ENCODE measurements at places on chromosomes 3 and 15. TPM values are rescaled to one million over a fixed set of nuclear protein-coding genes. Genes with fewer than 3 reads are reported as not detected.

DNA sequence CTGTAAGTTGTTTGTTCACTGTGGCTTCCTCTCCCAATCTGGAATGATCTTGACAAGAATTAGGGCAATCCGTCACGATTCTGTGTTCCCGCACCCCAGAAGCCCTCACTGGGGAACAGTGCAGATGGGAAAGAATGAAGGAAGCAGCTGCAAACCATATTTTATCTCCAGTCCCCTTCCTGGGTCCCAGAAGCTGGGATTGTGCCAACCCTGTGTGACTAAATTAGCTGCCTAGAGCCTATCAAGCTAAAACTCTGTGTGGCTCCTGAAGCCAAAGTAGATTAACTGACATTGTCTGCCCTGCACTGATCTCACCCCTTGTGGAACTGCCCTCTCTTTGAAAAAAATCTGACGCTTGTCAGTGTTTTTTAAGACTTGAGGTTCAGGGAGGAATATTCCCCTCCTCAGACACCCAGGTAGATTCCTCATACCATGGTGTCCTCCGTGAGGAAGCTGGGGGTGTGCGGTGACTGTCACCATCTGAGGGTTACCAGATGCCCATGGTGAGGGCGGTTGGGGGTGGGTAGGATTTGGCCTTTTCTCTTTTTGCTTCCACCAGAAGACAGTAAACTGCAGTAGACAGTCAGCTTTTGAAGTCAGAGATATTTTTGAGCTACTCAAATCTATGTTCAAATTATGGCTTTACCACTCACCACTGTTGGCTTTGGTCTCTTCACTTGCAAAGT lies 358.3 kb upstream of the TPM1 start:
- no peak for DNase-seq

DNA sequence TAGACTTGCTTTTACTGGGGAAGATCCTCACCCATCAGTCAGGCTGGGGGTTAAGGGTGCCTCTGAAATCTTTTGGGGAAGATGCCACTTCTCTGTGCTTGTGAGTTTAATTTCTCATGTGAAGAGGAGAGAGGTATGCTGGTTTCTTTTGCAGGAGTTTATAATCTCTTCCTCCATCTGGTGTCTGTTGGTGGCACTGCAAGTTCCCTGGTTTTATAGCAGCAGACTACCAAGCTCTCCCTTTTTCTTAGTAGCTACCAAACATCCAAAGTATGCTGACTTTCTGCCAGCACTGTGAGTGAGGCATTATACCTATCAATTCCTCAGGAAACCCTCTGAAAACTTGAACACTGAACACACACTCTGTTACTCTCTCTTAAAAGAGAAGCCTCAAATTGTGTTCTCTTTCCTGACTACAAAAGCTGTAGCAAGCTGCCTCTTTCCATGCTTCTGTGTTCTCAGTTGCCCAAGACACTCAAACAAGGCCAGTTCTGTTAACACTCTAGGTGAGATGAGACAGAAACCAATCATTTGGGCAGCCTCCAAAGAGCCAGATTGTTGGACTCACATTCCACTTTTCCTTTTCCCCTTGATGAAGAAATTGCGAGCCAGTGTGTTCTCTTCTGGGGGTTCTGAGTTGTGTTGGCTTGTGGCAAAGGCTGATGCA lies 299.5 kb downstream of the GAP43 start:
- peak; percentile 64 for DNase-seq

GRCh38 chr15:60745469-60746061 lies 266.6 kb upstream of the ICE2 start:
- DNase-seq = no peak

DNA sequence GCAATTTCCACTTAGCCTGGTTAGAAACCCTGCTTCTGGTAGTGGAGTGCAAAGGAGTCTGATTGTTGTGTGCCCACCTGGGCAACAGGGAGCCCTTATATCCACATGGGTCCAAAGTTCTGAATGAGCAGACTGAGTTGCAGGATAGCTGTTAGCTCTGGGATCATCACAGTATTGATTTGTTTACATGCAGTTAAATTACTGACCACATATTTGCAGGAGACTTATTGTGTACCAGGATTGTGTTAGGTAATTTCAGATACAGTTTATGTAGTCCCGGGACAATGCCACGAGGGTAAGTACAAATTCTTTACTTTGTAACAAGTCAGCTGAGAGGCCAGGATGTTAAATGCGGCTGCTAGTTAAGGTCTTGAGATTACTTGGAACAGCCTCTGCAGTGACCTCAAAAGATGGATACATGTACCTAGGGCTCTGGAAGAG lies 18.8 kb downstream of the ARHGEF26 start:
- DNase-seq = no peak

DNA sequence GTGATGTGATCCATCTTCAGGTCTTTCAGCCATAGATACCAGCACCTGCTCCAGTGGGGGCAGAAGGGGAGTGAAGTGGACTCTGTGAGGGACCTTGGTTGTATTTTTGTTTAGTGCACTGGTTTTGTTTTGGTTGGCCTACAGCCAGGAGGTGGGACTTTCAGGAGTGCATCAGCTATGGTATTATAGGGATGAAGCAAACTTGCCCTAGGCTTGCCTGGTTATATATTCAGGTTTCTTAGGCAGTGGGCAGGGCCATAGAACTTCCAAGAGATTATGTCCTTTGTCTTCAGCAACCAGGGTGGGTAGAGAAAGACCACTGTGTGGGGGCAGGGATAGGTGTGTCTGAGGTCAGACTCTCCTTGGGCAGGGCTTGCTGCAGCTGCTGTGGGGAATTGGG lies 337.3 kb upstream of the SGO1 start:
- DNase-seq = no peak

- peak; percentile 63 for DNase-seq
Measured at GRCh38 chr15:81002331-81003096, 1.8 kb downstream of the TLNRD1 start.

DNA sequence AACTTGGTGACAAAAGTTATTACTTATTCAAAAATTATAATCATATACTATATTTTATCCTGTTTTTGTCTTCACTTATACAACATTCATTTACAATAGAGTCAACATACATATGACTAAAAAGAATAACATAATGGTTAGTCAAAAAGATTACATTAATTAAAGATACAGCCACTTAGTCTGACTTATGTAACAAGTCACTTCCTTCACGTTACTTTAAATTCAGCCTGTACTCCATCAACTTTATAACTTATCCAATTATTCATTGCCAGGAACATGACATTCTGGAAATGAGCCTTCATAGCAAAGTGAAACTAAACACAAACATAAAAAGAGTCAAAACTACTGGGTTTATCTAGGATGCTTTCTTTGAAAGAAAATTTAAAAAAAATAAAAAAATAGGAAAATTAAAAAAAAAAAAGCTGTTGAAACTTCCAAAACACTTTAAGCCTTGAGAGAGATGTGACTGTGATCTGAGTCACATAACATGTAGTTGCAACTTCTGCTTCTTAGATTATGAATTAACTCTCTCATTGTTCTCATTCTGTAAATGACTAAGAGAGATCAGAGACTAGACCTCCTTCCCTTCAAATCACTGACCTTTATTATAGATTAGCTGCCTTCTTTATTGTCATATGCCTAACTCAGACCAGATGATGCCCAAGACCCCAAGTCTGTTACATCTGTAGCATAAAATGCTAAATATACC lies 107.8 kb downstream of the MYRIP start:
- DNase-seq = no peak

DNA sequence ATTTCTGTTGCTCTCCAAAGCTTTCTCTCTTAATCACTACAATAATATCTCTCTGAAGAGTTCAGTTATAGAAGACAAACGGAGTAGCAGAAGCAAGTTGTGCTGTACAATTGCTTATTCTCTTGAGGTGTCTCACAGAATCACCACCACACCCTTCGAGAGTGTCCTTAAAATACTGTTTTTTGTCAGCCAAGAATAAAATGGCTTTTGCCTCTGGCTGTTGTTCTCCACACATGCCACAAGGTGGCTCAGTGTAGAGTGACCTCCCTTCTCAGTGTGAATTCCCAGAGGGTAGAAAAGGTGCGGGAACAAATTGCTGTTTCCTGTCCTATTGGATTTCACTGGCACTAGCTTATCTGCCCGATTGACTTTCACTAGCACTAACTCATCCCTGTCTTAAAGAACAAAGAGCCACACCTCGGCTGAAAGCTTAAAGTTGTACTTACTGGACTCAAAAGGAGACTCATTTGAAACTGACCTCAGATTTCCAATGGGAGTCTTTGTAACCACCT lies 134.2 kb upstream of the SATB1 start:
- DNase-seq = peak; percentile 71

GRCh38 chr15:69217381-69217780 lies 56.9 kb downstream of the GLCE start:
- DNase-seq = no peak

- DNase-seq = no peak
Measured at GRCh38 chr3:9930804-9931418, 2.7 kb upstream of the CRELD1 start.

GRCh38 chr15:30865257-30865656 lies 38.5 kb upstream of the FAN1 start:
- DNase-seq = no peak

DNA sequence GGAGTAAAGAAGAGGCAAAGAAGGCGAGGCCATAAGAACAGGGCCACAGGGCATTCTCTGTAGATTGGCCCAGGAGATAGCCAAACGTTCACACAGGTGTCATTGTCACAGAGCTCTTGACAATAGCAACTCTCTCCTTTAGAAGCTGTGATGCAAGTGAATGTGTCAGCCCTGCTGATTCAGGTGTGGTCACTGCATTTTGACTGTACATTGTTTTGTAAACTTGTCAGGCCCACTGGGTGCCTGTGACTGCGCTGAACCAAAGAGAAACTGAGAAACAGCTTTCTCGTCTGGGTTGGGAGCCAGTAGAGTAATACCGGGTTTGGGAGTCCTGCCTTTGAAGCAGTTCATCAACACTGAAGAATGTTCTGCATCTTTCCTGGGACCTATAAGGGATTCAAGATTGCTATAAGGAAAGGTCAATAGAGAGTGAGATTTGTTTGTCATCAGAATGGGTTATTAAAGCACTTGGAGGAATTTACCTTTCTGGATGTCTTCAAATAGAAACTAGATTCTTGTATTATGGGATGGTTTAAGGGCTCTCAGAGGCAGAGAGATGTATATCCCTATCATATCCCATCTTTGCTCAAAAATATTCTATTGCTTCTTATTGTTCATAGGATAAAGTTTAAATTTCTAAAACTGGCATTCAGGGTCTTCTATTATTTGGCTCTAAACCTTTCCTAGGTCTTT lies 45.4 kb downstream of the TMEM45A start:
- DNase-seq = no peak

DNA sequence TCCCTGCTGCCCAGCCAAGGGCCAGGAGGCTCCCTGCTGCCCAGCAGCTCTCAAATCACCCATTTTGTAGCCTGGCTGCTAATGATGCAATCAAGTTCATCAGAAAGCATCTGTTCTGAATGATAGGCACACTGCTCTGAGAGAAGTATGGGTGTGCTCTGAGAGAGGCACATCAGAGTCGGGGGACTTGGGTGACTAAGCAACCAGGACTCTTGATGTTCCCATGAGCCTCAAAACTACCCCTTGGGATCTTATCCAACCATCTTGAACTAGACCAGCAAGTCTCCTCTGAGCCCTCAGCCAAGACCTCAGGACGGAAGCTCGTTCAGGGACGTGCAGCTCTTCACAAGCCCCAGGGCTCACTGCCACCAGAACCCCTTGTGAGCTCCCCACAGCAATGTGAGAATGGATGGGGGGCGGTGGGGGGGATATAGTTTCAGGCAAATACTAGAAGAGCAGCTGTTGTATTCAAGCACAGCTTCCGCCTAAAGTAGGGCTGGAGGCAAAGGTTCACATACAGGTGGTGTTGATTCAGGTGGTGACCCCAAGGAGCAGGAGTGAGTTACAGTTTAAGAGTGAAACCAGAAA lies 52.2 kb upstream of the HES1 start:
- no peak for DNase-seq

GRCh38 chr15:89112341-89112971 lies 24.2 kb downstream of the ABHD2 start:
- DNase-seq = no peak

PRC1 gene
- total RNA-seq = 75.7 TPM

- DNase-seq = no peak
Measured at GRCh38 chr3:24853685-24854490, 359.2 kb upstream of the THRB start.

- no peak for DNase-seq
Measured at GRCh38 chr3:115169808-115170207, 22.7 kb upstream of the ZBTB20 start.

SLC9C1 gene
- total RNA-seq = 0.15 TPM

FEZF2 gene
- total RNA-seq = 0.11 TPM

CYP1A2 gene
- not detected for total RNA-seq

DNA sequence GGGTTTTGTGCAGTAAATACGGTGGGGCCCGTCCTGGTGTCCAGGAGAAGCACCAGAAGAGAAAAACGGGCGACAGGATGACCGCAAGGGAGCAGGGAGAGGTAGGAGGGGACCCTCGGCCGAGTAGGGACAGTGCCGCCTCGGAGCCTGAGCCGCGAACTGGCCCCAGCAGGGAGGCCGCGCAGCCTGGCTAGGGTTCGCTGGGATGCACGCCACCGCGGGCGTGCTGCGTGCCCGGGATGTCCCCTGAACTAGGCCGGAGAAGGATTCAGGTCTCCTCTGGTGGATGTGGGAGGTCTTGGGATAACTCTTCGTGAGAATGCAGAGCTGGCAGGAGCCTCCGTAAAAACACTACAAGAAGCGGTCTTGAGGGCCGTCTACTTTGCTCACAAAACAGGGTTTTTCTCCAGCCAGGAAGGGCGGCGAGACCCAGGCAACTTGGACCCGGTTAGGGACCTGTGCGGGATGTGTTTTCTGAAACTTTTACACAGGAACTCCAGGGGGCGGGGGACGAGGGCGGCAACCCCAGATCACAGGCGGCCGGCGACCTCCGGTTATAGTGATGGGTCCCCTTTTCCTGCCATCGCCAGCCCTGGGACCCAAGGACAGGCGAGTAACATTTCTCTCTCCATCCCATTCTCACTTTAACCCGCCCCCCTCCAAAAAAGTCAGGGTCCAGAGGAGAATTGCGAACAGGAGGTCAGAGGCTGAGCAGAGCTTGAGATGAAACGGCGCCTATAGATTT lies 35.5 kb downstream of the NR2F2 start:
- DNase-seq = peak; percentile 64

PRSS50 gene
- 0.24 TPM for total RNA-seq

ARHGAP11A gene
- 94.2 TPM for total RNA-seq

- no peak for DNase-seq
Measured at GRCh38 chr3:83849106-83849730, 1109.6 kb upstream of the CADM2 start.

GRCh38 chr15:54101664-54102270 lies 123.5 kb downstream of the UNC13C start:
- no peak for DNase-seq

RASL12 gene
- total RNA-seq = 7.7 TPM

PRR20G gene
- total RNA-seq = 0.26 TPM

TRPM1 gene
- total RNA-seq = not detected

UTS2B gene
- total RNA-seq = 0.09 TPM

- DNase-seq = no peak
Measured at GRCh38 chr3:25781758-25782594, 1.3 kb downstream of the NGLY1 start.

NCK1 gene
- total RNA-seq = 27.5 TPM

- peak; percentile 72 for DNase-seq
Measured at GRCh38 chr3:140736863-140737460, 59.1 kb downstream of the TRIM42 start.

All from H9 (cell line).